Anterior cingulate cortex (tissue), 58 donors: ENCODE measurements at places on chromosomes 12 and 14.

DNA sequence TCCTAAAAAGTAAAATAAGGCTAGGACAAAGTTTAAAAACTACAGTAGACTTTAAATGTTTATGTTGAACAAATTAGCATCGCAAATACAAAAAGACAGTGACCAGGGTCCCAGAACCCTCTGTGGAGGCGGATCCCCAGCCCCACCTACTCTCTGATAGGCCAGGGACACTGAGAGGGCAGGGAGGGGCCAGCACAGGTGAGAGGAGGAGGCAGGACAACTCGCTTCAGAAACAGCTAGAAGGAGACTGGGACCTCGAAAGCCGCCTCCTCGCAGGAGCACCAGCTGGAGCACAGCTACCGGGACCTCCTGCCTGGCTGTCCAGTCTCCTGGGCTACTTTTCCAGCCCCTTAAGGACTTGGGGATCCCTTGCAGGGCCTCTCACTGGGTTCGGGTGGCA, 992 bp downstream of the DNAH10 start:
- no peak for DNase-seq

DNA sequence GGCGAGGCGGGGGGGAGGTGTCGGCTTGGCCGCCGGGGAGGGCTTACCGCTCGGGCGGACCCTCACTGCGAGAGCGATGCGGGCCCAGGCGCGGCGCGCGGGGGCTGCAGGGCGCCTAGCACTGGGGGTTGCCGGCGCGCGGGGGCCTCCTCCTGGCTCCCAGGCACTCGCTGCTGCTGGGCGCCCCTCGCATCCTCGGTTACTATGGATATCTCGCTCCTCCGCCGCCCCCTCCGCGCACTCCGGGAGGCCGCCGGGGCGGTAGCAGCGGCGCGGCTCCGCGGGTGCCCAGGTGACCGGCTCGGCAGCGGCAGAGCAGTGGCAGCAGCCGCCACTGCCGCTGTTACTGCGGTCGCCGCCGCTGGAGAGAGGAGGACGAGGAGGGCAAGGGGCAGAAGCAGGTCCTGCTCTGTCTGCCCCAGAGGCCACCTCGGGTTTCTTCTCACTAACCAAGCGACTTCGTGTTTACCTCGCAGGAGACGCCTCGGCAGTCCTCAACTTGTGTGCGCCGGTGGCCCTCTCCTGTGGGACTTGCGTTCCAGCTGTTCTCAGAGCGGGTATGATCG, 250.1 kb downstream of the APAF1 start:
- peak; percentile 42 for DNase-seq

GRCh38 chr14:101481557-101481956, 79.7 kb upstream of the DIO3 start:
- no peak for DNase-seq

DNA sequence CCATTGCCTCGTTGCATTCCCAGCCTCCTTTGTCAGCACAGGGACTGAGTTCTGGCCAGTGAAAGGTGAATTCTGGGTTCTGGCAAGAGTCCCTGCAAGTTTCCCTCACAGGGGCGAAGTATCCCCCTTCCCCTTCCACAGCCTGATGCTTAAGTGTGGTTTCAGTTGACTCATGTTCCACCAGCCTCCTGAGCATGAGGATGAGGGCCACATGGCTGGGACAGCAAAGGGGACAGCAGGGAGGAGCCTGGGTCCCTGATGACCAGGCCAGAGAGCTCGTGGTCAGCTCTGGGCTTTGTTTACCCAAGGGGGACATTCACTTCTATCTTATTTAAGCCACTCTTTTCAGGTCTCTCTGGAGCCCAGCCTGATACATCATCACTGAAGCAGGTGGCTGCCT, 36.5 kb downstream of the CACNA2D4 start:
- no peak for DNase-seq

DNA sequence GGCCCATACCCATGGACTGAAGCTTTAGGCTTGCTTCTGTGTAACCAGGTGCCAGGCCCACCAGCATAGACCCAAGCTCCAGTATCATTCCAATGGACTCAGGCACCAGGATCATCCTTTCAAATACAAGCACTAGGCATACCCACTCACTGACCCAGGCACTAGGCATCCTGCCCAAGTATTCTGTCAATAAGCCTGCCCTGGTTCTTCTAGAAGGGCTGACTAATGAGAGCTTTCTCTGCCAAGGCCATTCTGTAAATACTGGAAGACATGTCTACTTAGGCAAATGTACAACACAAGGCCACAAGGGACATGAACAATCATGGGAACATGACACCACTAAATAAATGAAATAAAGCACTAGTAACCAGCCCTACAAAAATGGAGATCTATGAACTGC, 352.2 kb downstream of the FSCB start:
- no peak for DNase-seq

DNA sequence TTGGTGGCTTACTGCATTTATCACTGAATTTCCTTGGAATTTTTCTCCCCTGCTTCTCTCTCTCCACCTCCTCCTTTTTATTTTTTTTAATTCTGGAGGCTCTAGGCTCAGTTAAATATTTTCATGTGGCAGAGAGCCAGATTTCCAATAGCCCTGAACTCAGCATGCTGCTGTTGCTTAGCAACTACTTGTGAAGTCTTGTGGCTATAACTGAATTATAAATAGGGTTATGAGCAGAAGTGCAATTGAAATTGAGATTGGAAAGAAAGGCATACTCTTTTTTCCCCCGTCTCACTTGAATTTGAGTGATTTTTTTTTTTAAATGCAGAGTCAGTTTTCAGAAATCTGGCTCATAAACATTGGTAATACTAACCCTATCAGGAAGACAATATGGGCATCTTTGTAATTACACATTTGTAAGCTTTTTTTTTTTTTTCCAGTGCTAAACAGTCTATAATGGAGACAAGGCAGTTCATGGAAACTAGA, 38.3 kb downstream of the ATF7IP start:
- DNase-seq = no peak

GRCh38 chr12:69546693-69547438, 38.4 kb upstream of the CCT2 start:
- DNase-seq = no peak

GRCh38 chr12:99332936-99333591, 314.5 kb upstream of the GARIN6 start:
- no peak for DNase-seq

DNA sequence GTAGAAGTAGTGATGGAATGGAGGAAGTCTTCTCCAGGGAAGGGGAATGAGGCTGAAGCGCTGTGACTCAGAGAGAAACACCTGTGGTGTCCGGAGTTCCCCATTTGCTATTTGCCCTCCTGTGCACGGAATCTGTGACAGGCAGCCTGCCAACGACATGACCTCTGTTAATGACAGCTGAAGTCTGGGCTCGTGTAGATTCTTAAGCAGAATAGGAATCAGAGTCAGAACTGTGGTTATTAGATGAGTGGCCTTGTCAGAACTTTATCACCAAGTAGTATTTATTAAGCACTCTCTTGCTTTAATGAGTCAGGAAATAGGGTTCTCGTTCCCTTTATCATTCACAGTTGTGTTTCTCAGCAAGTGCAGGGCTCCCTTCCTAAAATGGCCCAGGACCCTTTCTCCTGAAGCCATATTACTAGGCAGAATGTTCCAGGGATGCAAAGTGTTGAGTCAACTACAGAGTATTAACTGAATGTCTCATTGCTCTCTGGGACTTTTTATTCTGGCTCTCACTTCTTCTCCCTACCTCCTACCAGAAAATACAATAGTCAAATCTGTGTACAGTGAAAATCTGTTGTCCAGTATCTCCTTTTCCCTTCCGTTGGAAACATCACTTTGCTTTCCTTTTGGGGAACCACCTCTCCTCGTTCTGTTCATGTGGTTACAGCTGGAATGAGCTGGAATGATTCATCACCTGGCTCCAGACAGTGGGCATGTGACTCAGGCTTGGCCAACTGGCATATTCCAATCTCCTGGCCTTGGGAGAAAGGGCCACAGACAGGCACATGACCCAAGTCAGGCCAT, 77.8 kb upstream of the MAX start:
- no peak for DNase-seq

DNA sequence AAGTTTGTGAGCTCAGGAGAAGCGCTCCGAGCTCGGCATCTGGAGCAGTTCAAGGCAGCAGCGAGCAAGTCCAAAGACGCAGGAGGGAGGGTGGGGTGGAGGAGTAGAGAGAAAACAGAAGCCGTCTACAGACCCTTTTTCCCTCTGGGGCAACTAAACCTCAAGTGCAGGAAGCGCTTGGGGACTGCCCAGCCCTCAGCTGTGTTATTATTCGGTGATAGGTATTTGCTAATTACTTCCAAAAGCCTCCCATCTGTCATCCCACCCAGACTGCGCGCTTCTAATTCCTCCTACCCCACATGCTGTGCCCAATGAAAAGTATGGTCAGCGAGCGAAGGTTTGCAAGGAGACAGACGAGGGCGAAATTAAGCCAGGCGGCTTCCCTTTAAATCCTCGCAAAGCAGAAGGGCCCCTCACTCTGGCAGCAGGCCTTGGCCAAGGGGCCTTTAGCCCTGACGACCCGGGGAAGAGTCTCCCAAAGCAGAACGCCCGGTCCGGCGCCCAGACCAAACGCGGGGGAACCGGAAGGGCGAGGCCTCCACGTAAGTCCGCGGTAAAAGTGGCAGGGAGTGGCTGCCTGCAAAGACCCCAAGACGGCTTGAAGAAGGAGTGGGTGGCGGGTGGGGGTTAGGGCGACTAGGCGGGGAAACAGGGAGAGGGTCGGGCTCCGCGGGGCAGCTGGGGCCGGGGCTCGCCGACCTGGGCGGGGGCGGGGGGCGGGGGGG, 507 bp upstream of the CD9 start:
- no peak for DNase-seq

DNA sequence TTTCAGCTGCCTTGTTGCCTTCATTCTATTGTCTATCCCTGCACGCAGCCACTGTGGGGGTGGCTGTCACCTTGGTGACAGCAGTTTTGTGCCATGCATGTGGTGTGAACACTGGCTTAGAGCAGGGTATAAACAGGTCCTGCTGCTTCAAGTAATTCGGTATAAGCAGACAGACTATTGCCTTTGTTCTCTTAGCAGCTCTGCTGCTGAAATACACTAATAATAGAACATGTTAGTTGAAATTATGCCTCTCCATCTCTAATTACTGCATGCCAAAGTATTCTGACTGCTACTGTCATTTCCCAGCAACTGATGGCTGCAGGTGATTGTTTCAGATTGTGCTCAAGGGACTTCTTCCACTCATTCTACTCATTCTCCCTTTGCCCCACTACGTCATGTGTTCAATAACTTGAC, 34.6 kb downstream of the PTPRO start:
- no peak for DNase-seq

DNA sequence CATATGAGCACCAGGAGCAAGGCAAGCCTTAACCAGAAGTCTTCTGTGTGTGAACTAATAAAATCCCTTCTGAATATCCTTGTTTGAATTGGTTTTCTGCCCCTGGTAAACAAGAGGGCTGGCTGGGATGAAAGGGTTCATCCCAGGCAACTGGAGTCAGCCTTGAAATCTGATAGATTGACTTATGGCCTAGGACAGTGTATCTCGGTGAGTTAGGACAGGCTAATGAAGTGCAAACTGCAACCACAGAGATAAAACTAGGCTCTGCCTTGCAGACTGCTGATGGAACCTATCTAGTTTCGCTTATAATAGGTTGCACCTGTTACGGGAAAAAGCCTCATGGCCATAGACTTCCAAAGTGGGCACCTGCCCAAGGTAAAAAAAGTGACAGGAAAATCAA, 451.9 kb upstream of the NOVA1 start:
- no peak for DNase-seq

DNA sequence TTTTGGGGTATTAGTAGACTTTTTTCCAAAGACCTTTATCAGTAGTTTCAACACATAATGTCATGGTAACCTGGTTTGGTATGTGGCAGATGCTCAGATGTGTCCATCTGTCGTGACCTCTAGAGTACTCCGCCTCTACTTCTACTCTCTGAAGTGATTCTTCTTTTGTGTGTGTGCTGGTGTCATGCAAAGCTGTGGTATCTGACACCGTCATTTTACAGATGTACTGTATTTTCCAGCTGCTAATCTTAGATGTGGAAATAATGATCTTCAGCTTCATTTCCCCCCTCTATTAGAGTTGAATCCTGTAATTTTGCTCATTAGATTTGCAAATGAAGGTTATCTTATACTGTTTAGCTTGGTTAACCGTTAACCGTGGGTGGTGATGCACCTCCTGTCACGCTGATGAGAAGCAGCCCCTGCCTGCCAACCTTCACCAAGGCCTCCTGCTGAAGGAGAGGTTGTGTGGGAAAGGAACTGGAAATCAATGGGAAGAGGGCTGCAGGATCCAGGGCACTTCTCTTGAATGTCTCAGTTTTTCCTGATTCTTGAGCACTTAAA, 222.4 kb upstream of the AMIGO2 start:
- no peak for DNase-seq

DNA sequence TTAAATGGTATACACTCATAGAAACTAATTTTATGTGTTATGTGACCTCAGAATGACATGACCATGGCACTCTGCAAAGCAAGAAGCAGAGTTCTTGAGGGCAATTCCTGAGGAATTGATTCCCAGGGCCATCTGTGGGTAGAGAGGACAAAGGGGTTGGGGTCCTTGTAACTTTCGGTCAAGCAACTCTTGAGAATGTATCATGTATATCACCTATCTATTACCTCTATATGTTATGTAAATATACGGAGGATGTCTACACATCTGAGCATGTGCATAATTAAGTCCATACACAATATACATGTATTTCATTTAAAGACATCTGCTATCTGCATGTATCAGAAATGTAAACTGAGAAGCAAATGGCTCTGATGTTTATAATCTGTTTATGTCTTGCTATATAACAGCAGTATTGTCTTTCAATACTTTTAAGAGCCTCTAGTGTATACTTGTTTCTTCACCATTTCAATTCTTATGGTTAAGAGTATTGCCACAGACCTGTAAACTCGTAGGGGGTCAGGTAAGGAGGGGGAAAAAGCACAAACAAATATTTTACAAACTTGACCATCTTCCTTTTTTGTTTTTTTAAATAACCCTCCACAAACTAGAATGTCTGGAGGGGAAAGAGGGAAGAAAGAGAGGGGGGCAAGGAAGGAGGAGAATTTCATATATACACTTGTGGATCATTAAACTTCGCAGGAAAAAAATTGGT, 4.5 kb downstream of the FOXA1 start:
- no peak for DNase-seq

DNA sequence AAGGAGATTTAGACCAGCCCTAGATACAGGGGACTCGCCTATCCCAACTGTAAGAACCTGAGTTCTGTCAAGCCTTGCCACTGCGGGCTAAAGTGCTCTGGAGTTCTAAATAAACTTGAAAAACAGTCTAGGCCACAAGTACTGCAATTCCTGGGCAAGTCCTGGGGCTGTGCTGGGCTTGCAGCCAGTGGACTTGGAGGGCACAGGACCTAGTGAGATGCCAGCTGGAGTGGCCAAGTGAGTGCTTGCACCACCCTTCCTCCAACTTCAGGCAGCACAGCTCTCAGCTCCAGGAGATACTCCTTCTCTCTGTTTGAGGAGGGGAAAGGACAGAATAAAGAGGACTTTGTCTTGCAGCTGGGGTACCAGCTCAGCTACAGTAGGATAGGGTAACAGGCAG, 307.6 kb upstream of the FBXO33 start:
- DNase-seq = peak; percentile 11
